ENCODE measurements at places on chromosomes 7 and 10. TPM values are rescaled to one million over a fixed set of nuclear protein-coding genes. Genes with fewer than 3 reads are reported as not detected.

The VAX1 gene
- not detected for total RNA-seq

The AKR1C3 gene
- total RNA-seq = 0.44 TPM

The ORC5 gene
- total RNA-seq = 39.7 TPM

The IKZF1 gene
- 504 TPM for total RNA-seq

The GIMAP6 gene
- total RNA-seq = 35.1 TPM

The CALD1 gene
- total RNA-seq = 20.0 TPM

The ADIRF gene
- total RNA-seq = not detected

The SFRP5 gene
- not detected for total RNA-seq

The ACHE gene
- total RNA-seq = 0.41 TPM

The PAPOLB gene
- total RNA-seq = not detected

The RALA gene
- 38.4 TPM for total RNA-seq

The PRPS1L1 gene
- total RNA-seq = not detected

The ERVW-1 gene
- not detected for total RNA-seq

The MEST gene
- 3.5 TPM for total RNA-seq

The SLC16A9 gene
- total RNA-seq = 0.19 TPM

The STAM gene
- total RNA-seq = 33.3 TPM

The LRIT1 gene
- not detected for total RNA-seq

The CALN1 gene
- 0.86 TPM for total RNA-seq

The ICA1 gene
- total RNA-seq = 4.6 TPM

The ESYT2 gene
- total RNA-seq = 68.8 TPM

The LIPK gene
- total RNA-seq = not detected

The SOSTDC1 gene
- not detected for total RNA-seq

The KMT2C gene
- 60.2 TPM for total RNA-seq

The MSMB gene
- not detected for total RNA-seq

The BBS9 gene
- total RNA-seq = 13.5 TPM

The KCP gene
- 0.21 TPM for total RNA-seq

The SFTPD gene
- total RNA-seq = not detected

The NPC1L1 gene
- 0.25 TPM for total RNA-seq

The FANK1 gene
- not detected for total RNA-seq

The AOAH gene
- total RNA-seq = 23.5 TPM

The NKX2-3 gene
- total RNA-seq = not detected

The ZNF438 gene
- total RNA-seq = 5.2 TPM

The DNAH11 gene
- total RNA-seq = not detected

The GPER1 gene
- total RNA-seq = 0.24 TPM

The MBLAC1 gene
- 3.2 TPM for total RNA-seq

The SLC26A3 gene
- not detected for total RNA-seq

The TMEM225B gene
- total RNA-seq = 4.3 TPM

The CDC14C gene
- total RNA-seq = not detected

The HOXA3 gene
- not detected for total RNA-seq

The XRCC2 gene
- 16.6 TPM for total RNA-seq

All from activated T-cell treated with anti-CD3 and anti-CD28 coated beads, Interleukin-2, amount 50 U/mL, for 72 hours (primary cell).